Stimulated activated CD4-positive, alpha-beta T cell treated with anti-CD3 and anti-CD28 coated beads, TNF-alpha, amount 100 ng/mL, for 48 hours (primary cell): ENCODE measurements at places on chromosomes 12 and 14.

GRCh38 chr14:52185178-52185577 lies 82.3 kb upstream of the PTGDR start:
- no peak for DNase-seq

- DNase-seq: no peak
Measured at GRCh38 chr14:88559852-88560251, 3.0 kb upstream of the ZC3H14 start.

DNA sequence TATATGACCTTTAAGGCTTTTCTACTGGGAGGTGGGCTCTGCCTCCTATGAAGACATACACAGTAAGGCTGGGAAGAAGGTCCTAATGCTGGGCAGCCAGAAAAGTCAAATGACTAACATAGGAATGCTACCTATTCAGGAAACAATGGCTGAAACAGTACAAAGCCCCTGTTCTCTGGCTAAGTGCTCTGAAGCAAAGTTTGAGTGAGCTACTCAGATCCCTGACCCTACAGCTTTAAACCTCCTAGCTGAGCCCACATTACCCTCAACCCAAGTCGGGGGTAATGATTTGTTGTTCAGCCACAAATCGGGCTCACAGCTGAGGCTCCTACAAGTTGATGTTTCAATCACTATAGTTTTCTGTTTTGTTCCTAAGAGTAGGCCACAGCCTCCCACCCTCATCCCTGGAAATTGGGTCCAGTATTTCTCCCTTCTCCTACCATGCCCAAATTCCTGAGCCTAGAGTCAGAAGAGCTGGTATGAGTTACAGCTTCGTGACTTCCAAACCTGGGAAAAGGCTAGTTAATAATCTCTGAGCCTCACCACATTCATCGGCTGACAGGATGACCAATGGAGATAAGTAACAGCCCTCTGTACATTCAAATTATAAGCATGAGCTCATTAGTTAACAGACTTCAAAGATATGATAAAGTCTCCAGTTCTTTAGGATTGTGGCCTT lies 46.5 kb downstream of the BTBD7 start:
- DNase-seq: no peak

- no peak for DNase-seq
Measured at GRCh38 chr14:89429199-89430181, 12.5 kb upstream of the FOXN3 start.

DNA sequence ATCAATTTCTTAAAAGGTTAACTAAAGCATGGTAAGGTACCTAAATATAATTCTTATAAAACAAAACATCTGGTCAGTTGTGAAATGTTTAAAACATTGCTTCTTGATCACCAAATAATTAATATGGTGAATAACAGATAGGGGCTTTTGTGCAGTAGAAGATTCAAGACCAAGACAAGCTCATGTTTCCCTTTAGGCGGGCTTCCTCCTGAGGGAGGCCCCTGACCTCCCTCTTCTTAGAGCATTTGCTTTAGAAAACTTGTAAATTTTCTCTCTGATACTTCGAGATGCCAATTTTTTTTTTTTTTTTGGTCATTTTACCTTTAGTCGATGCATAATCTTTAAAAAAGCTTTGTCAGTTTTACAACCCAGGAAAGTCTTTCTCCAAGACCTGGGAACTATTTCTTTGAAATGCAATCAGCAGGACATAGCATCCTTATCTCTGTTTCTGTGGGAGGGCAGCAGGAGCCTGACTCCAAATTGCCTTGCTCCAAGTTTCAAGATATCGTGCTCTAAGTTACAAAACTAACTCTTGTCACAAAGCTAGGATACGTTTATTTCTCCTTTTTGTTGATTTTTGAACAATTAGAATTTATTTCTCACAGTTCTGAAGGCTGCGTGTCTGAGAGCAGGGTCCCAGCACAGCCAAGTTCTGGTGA lies 66.6 kb upstream of the BICD1 start:
- no peak for DNase-seq

DNA sequence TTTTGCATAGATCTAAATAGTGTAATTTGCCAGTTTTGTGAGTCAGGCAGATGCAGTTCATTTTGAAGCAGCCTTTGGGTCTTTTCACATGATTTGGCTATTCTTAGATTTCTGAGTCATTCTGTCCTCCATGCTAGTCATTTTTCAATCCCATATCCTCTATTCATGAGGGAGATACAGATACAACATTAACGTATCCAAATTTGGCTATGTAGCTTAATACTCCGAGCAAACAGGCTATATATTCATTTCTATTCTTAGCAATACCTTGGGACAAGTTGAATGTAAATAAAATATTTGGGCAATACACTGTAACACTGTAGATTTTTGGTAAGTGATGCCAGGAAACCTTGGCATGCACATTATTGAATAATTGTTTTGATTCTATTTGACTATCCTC lies 270.7 kb upstream of the PDE3A start:
- no peak for DNase-seq

- no peak for DNase-seq
Measured at GRCh38 chr14:98412431-98412830, 859.6 kb downstream of the BCL11B start.

DNA sequence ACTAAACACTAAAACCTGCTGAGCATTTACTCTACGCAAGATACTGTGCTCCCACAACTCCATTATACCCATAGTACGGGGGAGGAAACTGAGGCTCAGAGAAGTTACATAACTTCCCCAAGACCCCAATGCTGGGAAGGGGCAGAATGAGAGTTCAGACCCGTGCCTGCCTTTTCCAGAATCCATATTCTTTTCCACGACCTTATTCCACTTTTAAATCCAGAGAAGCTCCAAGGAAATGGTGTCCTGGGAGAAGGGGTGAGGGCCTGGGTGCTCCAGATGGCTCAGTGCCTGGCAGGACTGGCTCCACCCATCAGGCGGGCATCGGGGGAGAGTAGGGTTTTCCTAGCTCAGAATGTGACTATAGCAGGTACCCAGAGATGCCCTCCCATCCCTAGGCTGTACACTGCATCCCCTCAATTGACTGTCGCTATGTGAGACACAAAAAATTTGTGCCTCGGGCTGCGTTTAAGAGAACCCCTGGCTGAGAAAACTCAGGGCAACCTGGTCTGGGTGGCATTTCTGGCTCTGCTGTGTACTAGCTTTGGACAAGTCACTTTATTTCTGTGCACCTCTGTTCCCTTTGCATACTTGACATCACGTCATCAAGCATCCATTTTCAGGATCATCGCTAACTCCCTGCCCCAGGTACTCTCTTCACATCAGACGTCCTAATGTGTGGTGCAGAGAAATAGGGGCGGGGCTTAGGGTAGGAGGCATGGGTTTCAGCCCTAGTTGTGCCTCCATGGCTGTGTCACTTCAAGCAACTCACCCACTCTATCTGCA lies 11.6 kb upstream of the IQSEC3 start:
- DNase-seq: no peak

- DNase-seq: no peak
Measured at GRCh38 chr14:39426605-39427004, 5.6 kb downstream of the FBXO33 start.

GRCh38 chr14:52015411-52016030 lies 26.2 kb downstream of the RTRAF start:
- DNase-seq: no peak

- DNase-seq: no peak
Measured at GRCh38 chr14:98219638-98220037, 1052.4 kb downstream of the BCL11B start.

- DNase-seq: no peak
Measured at GRCh38 chr12:67517181-67517887, 131.2 kb upstream of the DYRK2 start.

DNA sequence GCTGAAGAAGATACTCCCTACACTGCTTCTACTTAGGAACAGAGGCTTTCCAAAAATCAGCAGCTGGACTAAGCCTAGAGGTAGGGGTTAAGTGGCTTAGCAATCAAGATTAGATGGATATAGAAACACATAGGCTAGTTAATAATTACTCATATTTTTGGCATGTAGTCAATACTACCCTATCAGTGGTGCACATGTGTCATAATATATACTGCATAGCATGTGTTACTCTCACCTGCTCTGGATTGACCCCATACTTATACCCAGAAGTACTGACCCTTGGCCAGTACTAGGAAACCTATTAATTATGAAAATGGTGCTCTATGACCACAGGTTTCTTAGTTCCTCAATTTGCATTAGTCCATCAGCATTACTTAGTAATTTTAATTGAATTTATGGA lies 528.4 kb upstream of the LMO3 start:
- DNase-seq: no peak

DNA sequence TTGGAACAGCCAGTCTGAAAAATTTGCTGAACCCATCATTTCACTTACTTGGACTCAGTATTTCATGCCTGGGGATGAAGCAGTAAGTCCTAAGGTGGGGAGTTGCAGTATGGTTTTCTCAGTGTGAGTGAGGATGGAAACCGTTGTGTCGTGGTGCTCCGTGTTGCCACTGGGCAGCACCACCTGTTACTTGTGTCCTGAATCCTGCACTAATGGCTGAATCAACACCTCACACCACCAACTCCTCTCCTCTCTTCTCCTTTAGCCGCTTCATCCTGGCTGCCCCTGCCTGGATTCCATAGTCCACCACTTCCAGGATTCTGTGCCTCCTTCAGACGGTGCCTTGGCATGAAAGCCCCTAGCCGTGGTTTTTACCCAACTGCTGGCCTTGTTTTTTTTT lies 3.0 kb upstream of the EP400 start:
- no peak for DNase-seq

GRCh38 chr14:36430169-36430568 lies 89.9 kb downstream of the NKX2-1 start:
- no peak for DNase-seq

GRCh38 chr14:96741151-96741977 lies 55.8 kb upstream of the VRK1 start:
- DNase-seq: peak; percentile 57

DNA sequence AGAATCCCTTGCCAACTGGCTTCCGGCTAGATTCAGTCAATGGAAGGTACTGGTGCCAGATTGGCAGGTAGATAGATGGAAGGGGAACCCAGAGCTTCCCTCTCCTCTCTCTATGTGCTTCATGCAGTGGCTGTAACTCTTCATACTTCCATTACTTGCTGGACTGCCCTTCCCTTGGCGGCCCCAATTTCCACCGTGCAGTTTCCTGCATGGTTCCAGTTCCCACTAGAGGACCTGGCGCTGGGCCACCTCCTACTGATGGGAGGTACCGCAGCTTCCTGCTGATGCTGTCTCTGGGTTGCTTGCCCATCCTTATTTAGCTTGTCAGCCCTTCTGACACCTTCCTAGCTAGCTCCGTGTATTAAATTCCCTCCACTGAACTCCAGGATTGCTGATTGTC lies 226.4 kb downstream of the ANO2 start:
- no peak for DNase-seq

DNA sequence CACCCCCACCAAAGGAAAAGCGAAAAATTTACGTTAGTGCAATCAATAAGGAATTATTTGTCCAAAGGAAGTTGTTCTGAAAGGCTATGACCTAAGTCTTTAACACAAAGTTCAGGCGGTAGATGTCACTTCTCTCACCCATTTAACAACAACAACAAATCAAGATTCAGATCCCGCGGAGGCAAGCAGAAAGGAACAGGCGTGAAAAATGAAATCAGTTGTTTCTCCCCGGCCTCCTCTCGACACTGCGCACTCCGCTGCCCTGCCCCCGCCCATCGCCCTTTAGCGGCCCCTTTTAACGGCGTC lies 1.4 kb downstream of the DENND5B start:
- DNase-seq: no peak

- no peak for DNase-seq
Measured at GRCh38 chr12:75478116-75478794, 2.3 kb upstream of the GLIPR1 start.

DNA sequence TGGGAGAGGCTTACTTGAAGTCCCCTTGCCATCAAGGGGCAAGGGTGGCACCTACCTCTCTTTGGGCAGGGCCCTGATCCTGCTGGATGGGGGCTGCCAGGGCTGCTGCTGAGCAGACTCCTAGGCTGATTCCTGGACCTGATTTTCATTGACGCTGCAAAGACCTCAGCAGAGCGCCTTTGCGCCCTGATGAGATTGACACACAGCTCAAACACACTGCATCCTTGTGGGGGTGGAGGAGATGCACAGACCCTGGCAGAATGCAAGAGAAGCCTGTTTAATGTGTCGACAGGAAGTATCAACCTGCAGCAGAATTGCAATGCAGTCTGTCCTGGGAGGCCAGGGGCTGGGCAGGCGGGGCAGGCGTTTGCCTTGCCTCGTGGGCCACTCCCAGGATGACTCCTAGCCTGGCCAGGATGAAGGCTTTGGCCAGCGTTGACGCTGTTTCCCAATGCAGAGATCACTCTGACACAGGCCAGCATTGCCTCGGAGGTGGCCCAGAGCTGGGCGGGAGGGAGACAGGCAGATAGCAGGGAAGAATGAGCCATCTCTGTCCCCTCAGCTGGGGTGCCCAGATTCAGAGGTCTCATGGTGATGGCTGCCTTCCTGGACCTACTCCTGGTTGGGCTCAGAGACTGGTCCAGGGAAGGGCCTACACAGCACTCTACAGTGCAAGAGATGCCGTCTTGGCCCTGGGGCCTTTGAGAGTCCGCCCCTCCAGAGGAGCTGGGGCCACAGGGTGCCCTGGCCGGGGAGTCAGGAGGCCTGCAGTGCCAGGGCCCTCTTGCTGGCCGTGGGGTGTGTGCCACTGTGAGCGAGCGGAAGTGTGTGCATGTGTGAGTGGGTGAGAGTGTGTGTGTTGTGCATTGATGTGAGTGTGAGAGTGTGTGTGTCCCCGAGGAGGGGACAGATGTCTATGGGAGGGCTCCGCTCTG lies 108.3 kb downstream of the KIF26A start:
- no peak for DNase-seq

DNA sequence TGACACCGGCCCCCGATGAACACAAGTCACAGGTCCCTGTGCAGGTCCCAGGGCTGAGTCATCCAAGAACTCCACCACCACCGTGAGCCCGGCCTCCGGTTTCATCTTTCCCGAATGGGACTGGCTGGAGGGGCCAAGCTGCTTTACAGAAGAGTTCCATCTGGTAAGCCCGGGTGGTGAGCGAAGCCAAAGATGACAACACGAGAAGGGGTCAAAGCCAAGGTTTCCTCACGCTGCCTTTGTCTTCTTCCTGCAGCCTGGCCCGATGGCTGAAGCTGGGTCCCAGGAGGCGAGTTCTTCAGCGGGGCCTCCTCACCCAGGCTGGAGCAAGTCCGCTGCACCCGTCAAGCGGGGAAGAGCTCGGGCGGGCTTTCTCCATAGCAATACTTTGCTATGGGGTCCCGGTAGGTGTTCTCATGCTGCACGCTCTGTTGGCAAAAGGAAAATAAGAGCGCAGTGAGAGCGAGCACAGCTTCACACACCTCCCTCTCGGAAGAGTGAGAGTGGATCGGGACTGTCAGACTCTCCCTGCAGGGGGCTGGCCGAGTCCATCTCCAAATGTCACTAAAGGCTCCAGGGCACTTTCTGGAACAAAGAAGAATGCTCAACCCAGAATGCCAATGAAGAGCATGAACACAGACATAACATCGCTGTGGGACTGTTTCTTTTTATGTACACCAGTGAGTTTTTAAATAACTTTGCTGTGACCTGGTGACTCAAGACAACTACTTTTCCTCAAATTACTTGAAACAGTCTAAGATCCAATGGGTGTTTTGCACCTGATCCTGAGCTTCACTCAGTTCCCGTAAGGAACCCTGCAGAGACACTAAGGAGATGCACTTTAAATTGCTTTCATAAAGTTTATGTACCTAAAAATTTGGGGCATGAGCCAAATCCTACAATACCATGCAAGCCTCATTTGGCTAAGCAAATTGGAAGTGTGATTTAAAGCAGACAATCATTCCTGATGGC lies 20.1 kb downstream of the SPRING1 start:
- no peak for DNase-seq

GRCh38 chr12:49942921-49943624 lies 7.5 kb upstream of the AQP2 start:
- no peak for DNase-seq
